ENCODE measurements at places on chromosomes 12 and 14.

DNA sequence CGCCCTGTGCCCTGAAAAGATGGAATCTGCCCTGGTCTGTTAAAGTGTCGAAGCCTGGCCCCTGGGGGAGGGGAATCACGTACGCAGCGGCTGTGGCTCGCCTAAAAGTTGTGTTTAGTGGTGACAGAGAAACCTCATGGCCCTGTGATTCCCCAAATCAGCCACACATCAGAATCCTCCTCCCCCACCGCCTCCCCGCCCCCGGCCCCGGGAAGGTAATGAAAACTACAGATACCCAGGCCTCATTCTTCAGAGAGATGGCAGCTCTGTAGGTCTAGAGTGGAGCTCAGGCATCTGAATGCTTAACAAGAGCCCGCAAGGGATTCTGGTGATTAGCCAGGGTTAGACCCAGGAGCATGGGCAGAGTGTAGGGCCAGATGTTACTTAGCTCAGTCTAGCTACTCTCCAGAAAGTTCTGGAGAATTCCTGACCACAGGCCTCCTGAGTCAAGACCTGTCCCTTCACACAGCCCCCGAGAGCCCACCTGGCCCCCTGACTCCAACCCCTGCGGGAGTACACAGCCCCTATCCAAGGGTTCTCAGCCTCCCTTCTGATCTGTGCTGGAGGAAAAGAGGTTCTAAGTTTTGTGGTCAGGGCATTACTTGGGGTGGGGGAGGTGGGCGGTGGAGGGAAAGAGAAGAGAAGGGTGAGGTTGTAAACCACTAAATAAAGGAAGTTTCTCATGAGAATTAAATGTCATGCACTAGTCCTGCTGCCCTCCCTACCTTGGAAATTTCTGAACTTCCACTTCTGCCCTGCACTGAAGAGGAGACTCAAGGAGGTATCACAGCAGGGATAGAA lies 114.8 kb downstream of the PLXNC1 start:
- DNase-seq = no peak

DNA sequence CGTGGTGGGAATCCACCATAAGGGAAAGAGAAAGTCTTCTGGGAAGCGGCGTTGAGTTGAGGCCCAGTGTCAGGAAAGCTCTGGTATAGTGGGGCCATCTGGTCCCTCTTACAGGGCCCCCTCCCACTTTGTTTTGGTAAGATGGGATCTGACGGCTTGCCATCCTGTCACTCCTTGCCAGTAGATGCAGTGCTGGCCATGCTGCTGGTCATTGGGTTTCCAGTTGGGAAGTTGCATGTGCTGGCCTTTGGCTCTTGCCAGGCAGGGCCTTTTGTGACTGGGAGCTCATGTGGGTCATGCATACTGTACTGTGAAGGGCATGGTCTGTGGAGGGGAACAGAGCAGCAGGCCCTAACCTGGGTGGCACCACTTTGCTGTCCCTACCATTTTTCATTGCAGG lies 3.8 kb downstream of the TRAF3 start:
- DNase-seq = no peak

- DNase-seq = no peak
Measured at GRCh38 chr12:5923751-5924150, 21.3 kb downstream of the ANO2 start.

DNA sequence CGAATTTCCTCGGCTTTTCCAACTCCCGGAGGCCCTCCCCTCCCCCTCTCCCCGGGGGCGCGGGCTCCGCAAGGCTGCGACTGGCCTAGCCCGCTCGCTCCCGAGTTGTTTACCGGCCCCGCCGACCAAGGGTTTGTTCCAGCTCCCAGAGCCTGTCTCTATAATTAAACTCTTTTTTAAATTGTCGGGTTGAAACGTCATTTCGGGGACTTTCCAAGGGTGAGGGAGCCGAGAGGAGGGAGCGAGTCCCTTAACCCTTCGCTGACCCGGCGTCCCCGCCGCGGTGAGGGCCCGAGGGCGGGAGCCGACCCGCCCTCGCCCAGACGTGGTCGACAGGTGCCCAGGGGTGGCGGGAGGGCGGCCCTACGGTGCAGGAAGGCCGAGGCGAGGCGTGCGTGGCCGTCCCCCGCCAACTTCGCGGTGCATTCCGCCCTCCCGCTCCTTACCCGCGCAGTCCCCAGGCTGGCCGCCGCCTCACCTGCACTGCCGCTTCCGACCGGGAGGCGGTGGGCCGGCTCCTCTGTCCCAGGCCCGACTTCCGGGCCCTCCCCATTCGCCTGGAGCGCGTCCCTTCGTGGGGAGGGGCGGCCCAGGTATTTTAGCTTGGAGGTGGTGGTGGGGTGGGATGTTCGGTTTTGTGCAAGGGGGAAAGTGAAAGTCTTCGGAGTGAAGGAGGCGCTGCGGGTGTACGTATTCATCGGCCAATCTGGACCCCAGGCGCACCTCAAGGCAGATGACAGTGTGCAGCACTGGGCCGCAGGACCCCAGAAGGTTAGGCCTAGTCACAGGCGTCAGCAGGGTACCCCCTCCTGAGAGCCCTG lies 2.9 kb upstream of the ZFP36L1 start:
- DNase-seq = peak; percentile 27

- DNase-seq = no peak
Measured at GRCh38 chr12:106585105-106585520, 2.3 kb downstream of the RFX4 start.

- DNase-seq = no peak
Measured at GRCh38 chr14:74377976-74378690, 29.9 kb downstream of the VRTN start.

DNA sequence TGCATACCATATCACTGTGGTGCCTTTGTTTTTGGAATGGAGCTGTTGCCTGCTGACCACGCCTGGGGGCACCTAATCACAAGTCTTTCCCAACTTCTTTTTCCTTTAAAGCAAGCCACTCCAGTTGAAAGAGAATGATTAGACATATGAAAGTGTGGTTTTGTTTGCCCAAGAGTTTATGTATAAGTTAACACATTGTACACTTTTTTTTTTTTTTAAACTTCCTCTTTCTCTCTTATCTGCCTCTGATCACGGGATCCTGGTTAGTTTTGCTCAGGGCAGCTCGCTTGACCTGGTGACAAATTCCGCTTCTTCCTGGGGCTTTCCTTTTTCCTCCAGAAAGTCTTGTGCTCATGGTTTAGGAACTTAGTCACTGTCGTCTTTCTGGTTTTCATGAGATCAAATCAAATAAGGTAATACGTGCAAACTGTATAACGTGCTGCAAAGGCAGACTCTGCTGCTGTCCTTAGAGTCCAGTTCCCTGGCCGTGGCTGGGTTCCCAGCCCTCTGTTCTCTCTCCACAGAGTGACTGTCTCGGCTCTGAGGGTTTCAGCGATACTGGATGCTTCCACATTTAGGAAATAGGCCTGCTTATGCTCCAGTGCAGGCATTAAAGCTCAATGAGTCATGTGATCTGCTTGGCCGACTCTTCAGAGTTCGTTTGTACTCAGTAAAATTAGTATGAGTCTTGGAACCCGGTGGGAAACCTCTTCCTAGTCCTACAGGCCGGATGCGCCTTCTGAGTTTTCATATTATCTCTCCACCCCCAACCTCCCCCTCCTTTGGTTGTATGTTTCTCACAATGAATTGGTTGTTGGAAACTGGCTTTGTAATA lies 15.2 kb downstream of the RASSF3 start:
- DNase-seq = no peak

- DNase-seq = no peak
Measured at GRCh38 chr14:53461858-53462257, 308.7 kb upstream of the DDHD1 start.

DNA sequence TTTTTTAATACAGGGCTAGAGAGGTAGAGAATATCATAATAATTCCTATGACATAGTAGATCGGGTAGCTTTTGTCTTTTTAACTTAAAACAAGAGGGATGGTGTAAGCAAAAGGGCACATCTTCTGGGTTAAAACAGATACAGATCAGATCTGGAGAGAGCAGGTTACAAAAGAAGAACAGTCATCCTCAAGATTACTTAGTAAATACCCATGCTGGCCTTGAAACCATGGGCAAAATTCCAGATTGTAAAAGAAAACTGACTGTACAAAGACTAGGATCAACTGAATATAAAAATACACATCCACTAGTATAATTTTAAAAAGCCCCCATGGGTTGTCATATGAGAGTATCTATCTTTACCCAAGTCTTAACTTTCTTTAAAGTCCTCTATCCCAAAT lies 76.7 kb downstream of the MED13L start:
- DNase-seq = no peak

GRCh38 chr14:31083781-31084180 lies 57.6 kb upstream of the STRN3 start:
- DNase-seq = no peak

GRCh38 chr12:108825201-108825950 lies 32.0 kb downstream of the SSH1 start:
- no peak for DNase-seq

DNA sequence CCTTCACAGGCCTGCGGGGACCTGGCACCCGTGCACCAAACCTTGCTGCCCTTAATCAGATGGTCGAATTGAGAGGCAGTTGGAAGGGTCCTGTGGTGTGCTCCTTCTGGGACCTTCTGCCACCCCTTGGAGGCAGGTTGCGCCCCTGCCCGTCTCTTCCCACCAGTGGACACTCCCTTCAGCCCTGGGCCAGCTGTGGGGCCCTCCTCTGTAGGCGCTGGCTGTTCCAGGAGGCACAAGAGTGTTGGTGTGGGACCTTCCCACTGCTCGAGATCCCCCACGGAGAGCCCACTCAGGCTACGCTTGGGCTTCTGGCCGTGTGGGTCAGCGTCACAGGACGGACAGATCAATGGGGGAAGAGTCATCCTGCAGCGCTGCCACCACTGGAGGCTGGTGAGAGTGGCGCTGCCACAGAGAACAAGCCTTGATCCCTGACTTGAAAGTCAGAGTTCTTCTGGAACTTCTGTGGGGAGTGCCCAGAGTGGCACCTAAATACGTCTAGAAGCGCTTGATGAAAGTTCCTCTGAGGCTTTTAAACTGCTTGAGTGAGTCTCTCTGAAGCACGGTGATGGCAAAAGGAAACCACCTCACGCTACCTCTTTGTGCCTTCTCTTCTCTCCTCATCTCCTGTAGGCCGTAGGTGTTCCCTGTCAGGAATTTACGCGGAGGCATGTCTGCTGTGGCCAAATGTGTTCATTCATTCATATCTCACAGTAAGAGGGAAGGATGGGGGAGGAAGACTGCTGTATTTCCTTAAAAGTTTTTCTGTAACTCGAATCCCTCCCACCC lies 48.3 kb downstream of the TRAF3 start:
- no peak for DNase-seq

DNA sequence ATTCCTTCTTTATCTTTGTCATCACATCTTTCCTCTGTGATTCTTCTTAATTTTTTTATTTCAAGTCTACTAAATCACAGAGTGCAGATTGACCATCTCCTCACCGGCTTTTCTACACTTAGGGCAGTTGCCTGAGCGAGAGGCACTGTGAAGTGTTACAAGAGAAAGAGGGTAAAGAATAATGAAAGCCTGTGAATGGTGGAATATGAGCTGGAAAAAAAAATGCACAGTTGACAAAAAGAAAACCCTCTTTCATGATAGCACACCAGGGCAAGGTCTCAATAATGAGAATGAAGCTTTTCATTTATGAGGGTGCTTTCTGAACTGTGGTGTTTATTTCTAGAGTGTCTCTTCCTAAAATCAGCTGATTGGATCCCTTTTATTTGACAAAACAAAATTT lies 106.2 kb upstream of the PDE3A start:
- DNase-seq = no peak

GRCh38 chr14:77240336-77240915 lies 30.6 kb downstream of the NGB start:
- DNase-seq = peak; percentile 29

DNA sequence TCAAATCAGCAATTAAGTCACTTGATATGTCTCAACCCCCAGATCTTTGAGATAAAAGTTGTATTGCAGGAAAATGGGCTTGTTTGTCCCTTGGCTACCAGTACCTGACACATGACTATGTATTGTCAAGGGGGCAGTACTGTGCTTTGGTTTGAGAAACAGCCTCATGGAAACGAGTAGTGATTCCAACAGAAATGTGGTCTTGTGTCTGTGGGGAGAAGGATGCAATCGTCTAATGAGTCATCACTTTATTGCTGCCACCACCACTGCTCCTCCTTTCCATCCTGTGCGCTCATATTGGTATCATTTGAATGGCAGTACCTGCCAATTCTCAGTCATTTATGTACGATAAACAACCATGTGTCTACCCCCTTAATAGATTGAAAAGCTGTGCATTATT lies 72.8 kb upstream of the ARHGAP5 start:
- DNase-seq = no peak

GRCh38 chr12:116975779-116976393 lies 65.1 kb downstream of the FBXW8 start:
- DNase-seq = no peak

DNA sequence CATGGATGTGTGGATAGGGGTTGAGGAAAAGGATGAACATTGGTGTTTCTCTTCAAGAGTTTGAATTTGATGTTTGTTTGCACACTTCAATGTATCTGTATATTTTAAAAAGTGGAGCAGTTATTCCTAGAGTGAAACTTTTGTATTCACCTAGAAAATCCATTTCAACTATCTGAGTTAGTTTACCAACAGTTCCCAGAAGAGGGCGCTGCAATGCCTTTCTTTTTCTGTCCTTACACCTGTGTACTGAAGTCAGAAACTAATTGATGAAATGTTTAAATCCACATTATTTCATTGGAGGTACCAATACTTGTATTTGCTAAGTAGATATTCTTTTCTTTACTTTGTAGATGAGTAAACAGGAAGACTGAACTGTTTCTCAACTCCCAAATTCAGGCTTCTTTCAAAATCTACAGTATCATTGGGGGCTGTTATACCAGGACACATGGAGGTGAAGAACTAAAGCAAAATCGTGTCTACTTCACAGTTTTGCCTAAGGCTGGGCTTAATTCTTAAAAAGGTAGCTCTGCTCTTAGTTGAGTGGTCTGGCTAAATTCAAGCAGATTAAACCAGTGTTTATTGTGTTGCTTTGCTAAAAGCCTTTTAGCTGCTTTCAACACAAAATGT lies 26.6 kb upstream of the KLRB1 start:
- no peak for DNase-seq

GRCh38 chr12:33192226-33192625 lies 247.4 kb downstream of the SYT10 start:
- DNase-seq = no peak

DNA sequence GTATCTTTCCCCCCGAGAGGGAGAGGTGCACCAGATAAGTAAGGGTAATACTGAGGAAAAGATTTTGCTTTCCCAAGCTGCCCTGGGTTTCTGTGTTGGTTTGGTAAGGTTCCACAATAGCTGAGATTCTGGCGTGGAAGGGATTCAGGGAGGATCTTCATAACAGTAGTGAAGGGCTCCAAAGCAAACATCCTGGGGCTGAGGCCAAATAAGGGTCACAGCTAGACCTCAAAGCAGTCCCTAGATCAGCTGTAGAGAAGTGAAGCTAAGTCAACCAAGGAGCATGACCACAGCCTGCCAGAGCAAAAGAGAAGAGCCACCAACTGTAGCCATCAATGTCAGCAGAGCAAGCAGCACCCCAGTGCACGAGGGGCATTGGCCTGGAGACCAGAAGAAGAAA lies 73.2 kb upstream of the SLC35F4 start:
- DNase-seq = no peak

DNA sequence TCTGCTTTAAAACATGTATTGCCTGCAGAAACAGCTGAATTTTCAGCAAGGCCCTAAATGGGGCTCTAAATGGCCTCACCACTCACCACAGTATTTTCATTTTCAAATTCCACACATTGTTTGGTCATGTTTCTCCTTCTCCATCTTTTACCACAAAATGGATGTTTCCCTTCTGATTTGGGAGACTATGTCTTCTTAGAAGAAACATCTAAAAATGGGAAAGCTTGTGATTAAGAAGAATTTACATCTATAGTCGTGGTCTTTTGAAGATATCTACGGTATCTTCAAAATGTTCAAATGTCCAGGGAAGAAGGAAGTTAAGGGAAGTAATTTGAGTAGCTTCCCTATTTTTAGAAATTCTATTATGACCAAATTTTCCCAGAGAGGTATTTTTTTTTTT lies 20.7 kb upstream of the TUBA1C start:
- no peak for DNase-seq
